ENCODE measurements at places on chromosomes 12 and 14.

DNA sequence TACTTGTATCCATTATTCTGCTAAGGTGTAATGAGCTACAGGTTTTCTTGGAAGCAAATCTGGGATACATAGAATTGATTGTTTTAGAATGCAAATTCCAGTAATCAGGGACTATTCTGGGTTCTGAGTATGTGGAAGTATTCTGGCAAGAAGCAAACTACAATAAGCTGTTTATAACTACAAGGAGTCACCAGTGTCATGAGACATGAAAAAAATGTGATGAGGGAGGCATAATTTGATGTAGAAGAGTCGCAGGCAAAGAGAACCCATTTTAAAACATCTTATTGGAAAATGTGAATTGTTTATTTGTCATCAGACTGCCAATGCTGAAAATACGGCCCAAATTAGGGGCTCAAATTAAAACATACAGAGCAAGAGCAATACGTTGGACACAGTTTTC, 321.8 kb upstream of the E2F7 start:
- no peak for DNase-seq

DNA sequence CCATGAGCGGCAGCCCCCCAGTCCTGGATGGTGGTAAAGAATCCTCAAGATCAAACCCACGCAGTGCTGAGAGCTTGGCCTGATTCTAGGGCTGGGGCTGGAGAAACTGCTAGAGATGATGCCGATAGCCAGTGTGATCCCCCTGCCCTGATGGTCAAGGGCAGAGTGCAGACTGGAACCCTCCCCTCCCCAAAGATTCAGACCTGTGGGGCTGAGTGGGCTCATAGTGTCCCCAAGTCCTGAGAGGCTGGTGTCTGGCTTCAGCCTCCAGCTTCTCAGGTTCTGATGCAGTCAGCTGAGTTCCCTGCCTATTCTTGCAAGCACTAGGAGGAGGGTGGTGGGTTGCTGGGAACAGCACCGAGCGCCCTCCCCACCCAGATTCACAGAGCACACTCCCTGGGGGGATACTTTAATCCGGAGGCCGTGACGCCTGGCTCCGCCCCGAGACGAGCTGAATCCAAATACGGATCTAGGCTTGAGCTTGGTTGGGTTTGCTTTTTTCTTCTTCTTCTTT, 11.9 kb downstream of the RHOF start:
- no peak for DNase-seq

DNA sequence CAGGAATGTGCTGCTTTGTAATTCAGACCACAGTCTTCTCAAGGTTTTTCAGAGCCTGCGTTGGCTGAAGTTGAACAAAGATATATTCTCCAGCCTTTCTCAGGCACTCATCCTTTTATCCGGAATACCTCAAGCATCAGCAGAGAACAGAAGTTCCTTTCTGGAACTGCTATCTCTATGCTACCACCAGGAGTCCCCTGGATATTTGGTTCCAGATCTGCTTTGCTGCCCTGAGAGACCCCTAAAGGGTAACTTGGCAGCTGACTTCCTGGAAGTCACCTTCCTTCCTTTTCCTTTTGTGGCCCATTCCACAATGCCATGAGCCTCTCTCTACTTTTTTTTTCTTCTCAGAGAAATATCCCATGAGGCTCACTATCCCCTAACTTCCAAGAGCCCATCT, 188.2 kb downstream of the PLCZ1 start:
- no peak for DNase-seq

DNA sequence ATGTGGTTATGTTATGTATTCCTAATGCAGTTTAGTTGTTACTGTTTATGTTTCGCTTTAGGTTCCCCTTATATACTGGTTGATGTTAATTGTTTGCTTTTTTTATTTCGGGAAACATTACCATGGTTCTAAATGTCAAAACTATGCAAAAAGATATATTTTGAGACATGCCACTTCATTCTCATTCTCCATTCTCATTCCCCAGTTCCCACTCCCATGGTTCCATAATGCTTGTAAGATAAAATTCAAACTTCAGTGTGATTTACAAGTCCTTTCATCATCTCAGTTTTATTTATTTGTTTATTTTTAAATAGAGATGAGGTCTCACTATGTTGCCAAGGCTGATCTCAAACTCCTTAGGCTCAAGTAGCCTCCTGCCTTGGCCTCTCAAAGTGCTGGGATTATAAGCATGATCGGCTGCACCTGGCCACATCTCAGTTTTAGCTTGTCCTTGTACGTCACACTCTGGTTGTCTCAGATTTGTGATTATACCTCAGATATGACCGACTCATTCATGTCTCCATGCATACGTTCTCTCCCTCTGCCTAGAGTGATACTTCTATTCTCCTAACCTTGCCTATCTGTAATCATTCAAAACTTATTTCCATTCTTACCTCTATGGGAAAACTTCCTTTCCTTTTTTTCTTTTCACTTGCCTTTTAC, 407.8 kb upstream of the RGS6 start:
- DNase-seq: no peak

- no peak for DNase-seq
Observed at GRCh38 chr12:101941306-101942249, 64.2 kb downstream of the DRAM1 start.

DNA sequence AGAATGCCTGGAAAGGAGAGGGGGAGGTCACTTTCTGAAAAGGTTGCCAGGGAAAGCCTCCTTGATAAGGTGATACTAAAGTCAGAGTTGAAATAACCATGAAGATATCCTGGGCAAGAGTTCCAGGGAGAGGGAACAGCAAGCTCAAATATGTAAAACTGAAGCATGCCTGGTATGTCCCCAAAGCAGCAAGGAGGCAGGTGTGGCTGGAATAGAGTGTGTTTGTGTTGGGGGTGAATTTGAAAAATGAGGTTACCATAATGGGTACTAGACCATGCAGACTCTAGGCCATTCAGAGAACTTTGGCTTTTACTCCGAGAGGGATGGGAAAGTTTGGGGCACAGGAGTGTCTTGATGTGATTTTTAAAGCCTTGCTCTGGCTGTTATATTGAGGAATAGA, 66.7 kb upstream of the PTCSC3 start:
- DNase-seq: no peak

- no peak for DNase-seq
Observed at GRCh38 chr14:89688507-89689211, 265.9 kb downstream of the EFCAB11 start.

DNA sequence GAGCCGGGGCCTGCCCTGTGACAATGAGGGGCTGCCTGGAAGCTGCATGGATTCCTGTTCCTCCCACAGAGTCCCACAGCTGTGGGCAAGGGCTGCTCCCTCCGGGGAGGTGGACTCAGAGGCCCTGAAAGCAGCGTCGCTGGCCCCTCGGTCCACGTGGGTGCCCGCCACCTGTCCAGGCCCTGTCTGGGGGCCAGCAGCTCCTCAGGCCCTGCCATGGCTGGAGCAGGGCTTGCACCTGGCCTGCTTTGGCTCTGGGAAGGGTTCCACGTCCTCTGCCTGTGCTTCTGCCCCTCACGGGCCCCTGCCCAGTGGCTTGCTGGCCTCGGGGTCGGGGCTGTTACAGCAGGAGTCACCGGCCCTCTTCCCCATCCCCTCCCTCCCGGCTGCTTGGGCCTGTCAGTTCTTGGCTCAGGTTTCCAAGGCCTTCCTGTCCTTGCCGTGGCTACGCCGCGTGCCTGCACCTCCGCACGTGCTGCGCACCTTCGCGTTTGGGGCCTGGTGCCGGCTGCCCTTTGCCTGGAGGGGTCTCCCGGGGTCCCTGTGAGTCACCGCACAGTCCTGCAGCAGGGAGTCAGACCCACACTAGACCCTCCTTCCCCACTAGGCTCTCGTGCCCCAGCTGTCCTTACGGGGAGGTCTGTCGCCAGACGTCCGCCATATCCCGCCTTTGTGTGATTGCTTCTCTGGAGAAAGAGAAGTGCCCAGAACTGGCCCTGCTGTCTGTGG, 5.8 kb downstream of the FBRSL1 start:
- no peak for DNase-seq

DNA sequence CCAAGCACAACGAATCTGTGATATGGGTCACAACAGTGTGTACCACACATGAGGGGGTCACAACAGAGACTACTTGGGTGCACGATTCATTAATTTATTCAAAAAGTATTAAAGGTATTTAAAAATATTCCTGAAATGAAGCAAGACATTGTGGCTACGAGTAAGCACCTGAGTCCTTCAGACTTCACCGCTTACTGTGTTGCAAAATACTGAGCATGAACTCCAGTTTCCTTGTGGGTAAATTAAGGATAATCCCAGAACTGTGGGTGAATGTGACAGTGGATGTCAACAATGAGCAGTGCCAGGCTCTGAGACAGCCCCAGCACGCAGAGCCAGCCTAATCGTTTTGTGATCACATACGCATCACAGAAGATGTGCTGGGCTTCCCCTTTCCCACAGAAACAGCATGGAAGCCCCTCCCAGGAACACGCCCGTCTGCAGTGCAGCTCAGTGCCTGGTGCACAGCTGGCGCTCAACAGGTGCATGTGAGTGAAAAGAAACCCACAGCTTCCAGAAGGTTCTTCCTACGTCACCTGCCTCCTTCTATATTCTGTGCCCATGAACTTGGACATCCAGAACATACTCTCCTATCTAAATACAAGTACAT, 29.1 kb downstream of the CDC42BPB start:
- DNase-seq: no peak

GRCh38 chr12:9204380-9204779, 3.8 kb downstream of the PZP start:
- DNase-seq: no peak

GRCh38 chr12:75269209-75269608, 59.6 kb upstream of the KCNC2 start:
- DNase-seq: no peak

GRCh38 chr12:114508529-114509129, 102.7 kb upstream of the TBX5 start:
- DNase-seq: peak; percentile 57

DNA sequence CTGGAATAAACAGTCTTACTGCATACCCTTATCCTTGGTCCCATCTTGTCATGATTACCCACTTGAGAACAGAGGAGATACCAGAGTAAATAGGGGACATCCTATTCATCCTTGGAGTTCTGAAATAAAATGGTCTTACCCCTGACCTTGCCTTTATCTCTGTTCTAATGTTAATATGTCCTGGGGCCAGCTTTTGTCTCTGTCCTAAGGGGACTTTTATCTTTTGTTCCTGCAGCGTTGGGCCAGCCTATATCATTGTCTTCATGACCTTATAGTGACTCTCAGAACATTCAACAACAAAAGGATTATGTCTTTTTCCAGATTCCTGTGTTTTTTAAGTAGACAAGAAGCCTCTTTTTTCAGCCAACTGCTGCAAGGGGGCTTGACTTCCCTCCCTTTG, 1057.5 kb downstream of the LRFN5 start:
- DNase-seq: no peak

GRCh38 chr14:58645641-58646040, 7.9 kb downstream of the DACT1 start:
- no peak for DNase-seq

GRCh38 chr12:1046727-1047126, 55.7 kb downstream of the ERC1 start:
- DNase-seq: no peak

DNA sequence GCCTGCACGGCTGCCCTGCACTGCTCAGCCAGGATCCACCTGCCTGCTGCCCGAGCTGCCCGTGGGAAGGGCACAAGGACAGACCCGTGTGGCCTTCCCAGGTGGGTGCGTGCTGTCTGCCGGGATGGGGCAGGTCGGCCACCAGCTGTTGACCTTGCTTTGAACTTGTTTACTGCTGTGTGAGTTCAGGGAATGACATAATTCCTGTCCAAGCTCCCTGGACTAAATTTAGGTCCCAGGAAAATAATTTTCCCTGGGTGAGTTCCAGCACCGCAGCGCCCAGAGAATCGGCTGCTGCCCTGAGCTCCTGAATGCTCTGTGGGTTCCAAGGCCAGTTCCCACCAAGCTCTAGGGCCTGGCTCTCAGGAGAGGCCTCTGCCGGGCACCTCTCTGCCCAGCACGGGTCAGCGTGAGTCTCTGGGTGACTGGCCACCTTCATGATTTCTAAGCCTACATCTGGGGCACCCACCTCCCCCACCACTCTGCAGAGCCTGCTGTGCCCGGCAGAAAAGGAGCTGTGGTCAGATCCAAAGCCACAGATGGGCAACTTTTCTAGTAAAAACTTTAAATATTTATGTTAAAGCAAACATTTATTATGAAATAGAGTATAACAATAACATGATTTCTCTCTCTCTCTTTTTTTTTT, 27.2 kb upstream of the MLXIP start:
- DNase-seq: no peak

DNA sequence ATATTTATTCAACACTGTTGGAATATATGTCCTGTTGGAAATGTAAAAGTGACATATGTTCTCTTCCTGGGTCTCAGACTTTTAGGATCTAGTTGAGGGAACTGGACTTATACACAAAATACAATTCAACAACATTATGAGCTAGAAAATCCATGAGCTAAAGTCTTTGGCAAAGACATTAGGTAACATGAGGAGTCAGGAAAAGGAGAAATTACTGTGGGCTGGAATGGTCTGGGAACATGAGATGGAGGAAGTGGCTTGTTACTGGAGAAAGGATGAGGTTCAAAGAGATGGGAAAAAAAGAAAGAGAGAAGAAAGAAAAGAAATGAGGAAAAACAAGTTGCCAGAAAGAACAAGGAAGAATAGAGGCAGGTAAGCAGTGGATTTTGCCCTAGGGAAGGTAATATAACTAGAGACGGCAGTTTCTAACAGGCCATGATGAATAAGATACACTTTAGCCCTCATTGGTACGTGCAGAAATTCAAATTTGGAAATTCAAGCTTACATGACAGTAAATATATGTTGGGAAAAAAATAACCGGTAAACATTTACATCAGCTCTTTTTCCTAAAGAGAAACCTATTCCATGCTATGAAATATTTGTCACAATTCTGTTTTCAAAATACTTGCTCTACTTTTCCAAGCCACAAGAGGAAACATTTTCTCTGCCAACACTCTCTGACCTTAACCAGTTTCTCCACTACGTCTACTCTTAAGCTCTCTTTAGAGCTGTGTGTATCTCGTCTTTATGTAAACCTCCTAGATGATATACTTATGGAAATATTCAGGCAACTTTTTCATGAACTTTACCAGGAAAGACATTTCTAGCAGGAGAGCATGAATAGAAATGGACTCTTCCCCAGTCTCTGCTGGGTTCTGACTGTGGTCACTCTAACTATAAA, 268.8 kb upstream of the BTG1 start:
- no peak for DNase-seq

DNA sequence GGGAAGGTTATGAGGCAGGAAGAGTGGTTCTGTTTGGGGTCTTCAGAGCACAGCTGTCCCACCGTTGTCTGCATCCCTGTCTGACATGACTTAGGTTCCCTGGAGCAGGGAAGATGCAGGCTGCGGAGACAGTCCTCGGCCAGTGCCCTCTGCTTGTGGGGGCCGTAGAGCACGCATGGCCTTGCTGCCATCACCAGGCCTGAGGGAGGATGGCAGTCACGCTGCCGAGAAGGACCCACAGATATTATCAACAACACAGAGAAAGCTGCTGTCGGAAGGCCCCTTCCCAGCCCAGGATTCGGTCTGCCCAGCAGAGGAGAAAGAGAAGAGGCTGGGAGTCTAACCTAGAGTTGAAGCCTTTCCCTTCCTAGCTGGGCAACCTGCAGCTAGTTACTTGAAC, 35.0 kb downstream of the ERH start:
- DNase-seq: no peak

DNA sequence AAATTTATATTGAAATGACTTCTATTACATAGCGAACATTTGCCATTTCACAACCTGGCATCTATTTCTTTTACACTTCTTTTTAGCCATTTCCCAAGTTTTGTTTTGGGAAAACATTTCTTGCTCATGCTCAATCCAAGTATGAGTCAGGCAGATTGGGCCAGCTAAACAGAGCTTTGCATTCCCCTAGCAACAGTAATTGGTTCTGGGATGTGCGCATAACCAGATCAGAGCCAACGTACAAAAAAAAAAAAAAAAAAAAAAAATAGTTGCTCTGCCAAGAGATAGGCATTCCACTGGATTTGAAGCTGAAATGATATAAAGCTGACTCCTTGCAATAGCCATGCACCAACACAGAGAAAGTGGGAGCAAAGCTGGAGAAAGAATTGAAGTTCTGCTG, 37.5 kb downstream of the PLCZ1 start:
- no peak for DNase-seq

Measured in caudate nucleus (tissue), 63 donors.